ENCODE measurements at places on chromosomes 2 and 18.

- DNase-seq, result no peak
Measured at GRCh38 chr2:134233728-134234136, 20.1 kb upstream of the MGAT5 start.

DNA sequence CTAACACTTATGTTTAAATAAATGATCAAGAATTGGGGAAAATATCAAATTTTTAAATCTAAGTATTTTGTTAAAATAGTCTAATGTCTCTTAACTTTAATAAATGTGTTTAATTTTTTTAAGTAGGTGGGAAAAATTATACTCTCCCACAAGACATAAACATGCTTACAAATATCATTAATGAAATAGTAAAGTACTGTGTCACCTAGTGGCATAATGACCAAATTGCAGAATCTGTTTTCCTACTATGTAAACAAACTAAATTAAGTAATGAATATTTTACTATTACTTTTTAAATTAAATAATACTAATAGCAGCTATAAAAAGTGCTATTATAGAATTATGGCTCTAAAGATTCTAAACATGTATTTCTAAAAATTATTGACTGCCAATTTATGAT lies 52.0 kb upstream of the CHAC2 start:
- DNase-seq, result peak; percentile 42

DNA sequence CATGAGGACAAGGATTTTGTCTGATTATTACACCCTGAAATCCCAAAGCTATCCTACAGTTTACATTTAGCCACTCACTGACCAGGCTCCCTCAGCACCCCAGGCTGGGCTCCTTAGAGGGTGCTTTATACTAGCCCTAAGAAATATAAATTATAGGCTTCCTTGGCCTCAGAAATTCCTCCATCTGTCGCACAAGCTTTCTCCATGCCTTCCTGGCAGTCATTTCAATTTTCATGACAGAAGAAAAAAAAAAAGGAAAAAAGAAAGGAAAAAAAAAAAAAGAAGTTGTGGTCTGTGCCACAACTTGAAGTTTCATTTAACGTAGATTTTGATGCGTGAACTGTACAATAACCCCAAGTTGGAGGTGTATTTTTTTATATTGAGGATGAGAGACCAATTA lies 719.5 kb downstream of the BCL11A start:
- no peak for DNase-seq

- no peak for DNase-seq
Measured at GRCh38 chr2:233801357-233802131, 23.4 kb downstream of the MROH2A start.

DNA sequence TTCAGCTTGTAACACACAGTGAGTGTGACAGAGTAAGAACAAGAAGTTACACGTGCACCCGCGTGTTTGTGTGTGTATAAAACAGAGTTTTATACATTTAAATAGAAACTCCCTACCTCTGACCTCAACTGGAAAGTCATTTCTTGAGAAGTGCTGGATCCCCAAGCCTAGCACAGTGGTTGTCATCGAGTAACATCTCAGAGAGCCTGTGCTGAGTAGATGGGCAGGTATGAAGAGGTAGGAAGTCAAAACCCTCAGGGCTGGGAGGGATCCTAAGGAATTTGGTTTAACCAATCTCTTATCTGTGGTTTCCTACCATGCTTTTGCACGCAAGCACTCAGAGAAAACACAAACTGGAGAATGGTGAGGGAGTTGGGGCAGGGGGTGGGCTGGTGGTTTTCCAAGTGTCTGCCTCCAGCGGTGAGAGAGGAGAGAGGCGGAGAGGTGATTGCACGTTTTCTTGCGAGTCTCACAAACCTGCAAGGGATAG lies 9.2 kb downstream of the ACOXL start:
- no peak for DNase-seq

- no peak for DNase-seq
Measured at GRCh38 chr2:189222468-189223105, 43.0 kb upstream of the COL5A2 start.
